ENCODE measurements at places on chromosomes 2 and 18. TPM values are rescaled to one million over a fixed set of nuclear protein-coding genes. Genes with fewer than 3 reads are reported as not detected.

GRCh38 chr18:55779691-55780585, 191.9 kb upstream of the TCF4 start:
- no peak for DNase-seq

- DNase-seq, result no peak
These were observed 20.0 kb downstream of the MALT1 start for GRCh38 chr18:58691256-58691655.

DNA sequence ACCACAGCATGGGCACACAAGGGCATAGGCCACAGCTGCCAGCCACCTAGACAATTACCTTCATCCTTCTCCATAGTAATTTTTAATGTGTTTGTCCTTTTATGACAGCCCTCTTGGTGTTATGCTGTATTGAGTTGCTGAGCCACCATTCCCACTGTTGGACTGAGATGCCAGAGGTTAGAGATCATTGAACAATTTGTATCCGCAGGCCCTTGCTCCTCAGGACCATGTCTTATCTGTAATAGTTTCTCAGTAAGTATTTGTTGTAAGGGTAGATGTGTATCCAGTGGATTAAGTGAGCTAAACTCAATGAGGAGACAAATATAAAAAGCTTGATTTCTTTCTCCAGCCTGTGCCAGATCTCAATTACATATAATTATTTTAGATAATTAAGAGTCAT, 832.8 kb upstream of the ID2 start:
- no peak for DNase-seq

- DNase-seq, result no peak
These were observed 38.4 kb upstream of the CELF4 start for GRCh38 chr18:37604032-37604431.

DNA sequence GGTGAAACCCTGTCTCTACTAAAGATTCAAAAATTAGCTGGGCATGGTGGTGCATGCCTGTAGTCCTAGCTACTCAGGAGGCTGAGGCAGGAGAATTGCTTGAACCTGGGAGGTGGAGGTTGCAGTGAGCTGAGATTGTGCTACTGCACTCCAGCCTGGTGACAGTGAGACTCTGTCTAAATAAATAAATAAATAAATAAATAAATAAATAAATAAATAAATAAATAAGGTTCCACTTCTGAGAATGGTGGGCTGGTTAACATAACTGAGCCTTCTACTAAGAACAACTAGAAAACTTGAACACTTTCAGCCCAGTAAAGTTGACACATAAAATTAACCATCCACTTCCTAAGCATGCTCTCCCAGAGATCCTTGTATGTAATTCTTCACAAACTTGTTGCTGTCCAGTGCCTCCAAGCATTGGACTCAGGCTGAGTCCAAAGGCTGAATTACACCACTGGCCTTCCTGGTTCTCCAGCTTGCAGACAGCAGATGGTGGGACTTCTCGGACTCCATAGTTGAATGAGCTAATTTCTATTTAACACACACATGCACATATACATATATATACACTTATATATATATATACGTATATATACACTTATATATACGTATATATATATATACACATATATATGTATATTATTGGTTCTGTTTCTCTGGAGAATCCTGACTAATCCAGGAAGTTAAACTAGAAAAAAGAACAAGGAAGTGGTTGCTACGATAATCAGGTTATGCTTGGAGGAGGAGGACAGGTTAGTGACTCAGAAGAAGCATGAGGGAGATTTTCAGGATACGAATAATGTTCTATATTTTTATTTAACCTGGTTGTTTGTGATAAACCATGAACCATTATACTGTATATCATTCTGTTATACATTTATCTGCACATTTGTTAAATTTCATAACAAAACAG, 348.8 kb downstream of the METTL4 start:
- no peak for DNase-seq

DNA sequence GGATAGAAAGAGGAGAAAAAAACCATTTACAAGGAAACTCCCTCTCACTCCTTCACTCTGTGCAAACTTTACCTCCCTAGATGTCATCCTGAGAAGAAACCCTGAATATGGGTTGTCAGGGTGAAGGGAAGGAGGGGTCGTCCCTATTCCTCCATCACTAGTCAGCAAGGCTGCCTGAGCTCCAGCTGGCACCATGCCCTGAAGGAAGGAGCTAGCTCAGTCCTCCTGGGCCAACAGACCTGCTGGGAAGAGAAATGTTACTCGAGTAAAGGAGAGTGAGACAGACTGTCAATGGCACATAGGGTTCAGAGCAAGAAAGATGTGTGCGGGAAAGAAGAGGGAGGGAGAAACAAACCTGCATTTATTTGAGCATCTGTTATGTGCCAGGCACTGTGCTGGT, 18.3 kb upstream of the EPAS1 start:
- DNase-seq, result no peak

DNA sequence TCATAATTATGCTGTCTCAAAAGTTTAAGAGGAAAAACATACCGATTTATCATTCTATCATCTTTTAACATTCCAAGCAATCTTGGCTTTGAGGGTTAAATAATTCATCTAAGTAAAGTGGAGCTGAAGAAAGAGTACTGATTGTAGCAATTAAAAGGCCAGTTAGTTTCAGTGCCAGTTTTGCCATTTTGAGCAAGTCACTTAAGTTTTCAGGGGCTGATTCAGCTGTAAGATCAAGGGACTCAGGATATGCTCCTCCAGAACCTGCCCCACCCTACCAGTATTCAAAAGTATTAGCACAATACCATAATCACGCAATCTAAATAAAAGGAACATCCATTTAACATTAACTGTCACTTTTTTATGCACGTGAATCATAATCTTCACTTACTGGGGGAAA, 1.9 kb downstream of the SS18 start:
- no peak for DNase-seq

Gene RNPEPL1
- total RNA-seq, result 14.3 TPM

Gene ADD2
- not detected for total RNA-seq

Gene NEU2
- not detected for total RNA-seq
